ENCODE measurements at places on chromosomes 13 and 19.
A peak's percentile ranks its signal among the peaks of the same experiment; 100 is the strongest.

- peak; percentile 50 for DNase-seq
Measured at GRCh38 chr19:34269968-34270621, 15.7 kb downstream of the GARRE1 start.

DNA sequence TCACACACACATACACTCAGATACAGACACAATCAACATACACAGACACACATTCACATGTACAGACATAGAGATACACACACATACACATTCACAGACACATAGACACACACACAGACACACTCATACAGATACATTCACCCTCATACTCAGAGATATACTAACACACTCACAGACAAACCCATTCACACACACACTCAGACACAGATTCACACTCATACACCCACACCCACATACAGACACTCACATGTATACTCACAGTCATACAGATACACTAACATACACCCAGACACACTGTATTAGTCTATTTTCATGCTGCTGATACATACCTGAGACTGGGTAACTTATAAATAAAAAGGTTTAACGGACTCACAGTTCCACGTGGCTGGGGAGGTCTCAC is 30.8 kb downstream of the GJA3 start:
- DNase-seq, result no peak

DNA sequence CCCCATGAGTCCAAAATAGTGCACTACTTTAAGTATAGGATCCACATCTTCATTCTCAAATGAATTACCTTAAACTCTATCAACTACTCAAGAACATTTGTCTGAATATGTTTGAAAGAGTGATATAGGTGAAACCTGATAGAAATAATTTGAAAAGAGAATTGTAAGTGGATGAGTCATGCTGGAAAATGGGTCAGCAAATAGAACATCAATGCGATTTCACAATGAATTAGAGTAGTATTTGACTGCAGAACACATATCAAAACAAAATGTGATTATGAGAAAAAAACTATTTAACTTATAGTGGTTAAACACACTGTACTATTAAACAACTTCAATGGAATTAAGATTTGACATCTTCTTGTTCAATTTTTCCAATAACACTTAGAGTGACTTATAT is 300.6 kb upstream of the KLHL1 start:
- no peak for DNase-seq

- DNase-seq, result no peak
Measured at GRCh38 chr13:73998631-73999030, 135.6 kb downstream of the KLF12 start.

GRCh38 chr13:60331249-60332012 is 65.6 kb upstream of the TDRD3 start:
- DNase-seq, result no peak

DNA sequence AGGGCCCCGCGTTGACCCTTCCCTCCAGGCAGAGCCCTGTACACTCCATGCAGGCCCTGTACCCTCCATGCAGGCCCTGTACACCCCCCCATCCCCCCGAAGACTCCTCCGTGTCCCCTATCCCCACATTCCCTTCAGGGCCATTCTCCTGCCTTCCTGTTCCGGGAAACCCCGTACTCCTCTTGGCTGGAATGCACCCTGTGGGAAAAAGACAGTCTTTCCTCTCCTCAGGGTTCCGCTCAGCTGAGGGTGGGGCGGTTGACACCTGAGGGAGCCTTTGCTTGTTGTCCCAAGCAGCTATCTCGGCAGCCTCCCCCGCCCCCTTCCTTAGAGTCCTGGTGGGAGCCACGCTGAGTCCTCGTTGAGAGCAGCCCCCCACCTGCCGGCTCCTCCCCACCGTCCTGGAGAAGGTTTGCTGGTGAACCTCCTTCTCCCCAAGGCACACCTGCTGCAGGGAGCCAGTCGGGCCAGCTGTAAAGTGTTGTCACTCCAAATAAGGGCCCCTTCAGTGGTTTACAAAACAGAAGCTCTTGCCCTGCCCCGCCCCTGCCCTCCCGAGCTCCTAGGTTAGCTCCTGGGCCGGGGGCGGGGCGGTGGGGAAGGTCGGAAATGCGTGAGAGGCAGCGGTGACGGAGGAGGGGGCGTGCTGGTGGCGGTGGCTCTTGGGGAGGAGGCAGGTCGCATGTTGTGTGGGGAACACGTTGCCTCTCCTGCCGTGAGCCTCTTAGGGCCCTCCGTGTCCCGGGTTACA is 1.5 kb downstream of the GNA11 start:
- DNase-seq, result peak; percentile 69

GRCh38 chr13:72823081-72823480 is 41.1 kb downstream of the PIBF1 start:
- DNase-seq, result no peak

- no peak for DNase-seq
Measured at GRCh38 chr19:20444202-20444885, 121.2 kb downstream of the ZNF737 start.

GRCh38 chr13:105984236-105984635 is 551.2 kb downstream of the EFNB2 start:
- no peak for DNase-seq

- no peak for DNase-seq
Measured at GRCh38 chr19:46383171-46383815, 30.1 kb downstream of the CCDC8 start.

- no peak for DNase-seq
Measured at GRCh38 chr13:27810461-27810860, 18.2 kb downstream of the GSX1 start.

DNA sequence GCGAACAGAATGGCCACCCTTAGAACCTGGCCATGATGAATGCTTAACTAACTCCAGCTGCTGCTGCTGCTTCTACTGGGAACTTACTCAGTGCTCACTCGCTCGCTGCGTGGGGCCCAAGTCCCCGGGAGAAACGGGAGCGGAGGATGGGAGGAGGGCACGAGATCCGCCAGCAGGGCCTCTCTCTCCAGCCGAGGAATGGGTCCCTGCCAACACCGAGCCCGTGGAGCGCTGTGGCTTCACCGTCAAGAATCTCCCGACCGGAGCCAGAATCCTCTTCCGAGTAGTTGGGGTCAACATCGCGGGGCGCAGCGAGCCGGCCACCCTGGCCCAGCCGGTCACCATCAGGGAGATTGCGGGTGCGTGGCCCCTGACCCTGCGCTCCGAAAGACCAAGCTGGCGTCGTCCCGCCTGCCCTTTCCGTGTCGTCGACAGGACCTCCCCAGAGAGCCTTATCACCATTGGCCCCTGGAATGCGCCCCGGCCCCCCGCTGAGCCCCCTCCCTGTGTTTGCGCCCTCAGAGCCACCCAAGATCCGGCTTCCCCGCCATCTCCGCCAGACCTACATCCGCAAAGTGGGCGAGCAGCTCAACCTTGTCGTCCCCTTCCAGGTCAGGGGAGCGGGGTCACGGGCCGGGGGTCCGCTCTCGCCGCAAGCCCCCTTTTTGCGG is 17.8 kb upstream of the EMC10 start:
- DNase-seq, result no peak

- no peak for DNase-seq
Measured at GRCh38 chr13:28528848-28529247, 33.9 kb upstream of the FLT1 start.

- DNase-seq, result no peak
Measured at GRCh38 chr19:6572217-6572616, 18.7 kb downstream of the CD70 start.

DNA sequence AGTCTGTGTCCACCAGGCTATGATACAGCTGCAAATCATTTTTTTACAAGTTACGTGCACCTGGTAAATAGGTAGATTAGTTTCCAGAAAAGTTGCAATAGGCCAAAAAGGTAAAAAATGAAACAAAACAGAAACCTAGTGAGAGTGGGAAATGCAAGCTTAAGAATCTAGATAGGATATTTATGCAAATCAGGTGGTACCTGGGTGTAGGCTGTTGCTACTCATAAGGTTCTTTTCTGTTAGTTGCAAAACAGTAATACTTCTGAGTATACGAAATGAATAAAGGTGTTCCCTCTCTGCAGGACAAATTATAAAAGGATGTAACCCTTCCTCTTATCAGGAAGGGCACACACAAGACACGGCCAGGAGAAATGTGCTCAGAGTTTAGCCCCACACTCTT is 97.9 kb downstream of the UGGT2 start:
- no peak for DNase-seq

DNA sequence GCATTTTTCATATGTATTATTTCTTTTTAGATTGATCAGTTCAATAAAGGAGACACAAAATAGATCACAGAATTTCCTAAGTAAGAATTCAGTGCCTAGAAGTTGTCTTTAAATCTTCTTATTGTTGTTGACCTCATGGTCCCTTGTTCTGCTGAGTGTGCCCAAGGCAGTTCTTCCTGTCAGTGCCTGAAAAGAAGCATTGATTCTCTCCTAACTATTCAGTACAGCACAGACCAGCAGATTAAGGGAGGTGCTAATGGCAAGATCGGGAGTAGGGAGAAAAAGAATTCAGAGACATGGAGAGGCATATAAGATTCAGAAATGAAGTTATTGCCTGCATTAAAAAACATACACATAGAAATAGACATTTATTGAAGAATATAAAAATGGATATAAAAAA is 180.5 kb upstream of the PCDH9 start:
- DNase-seq, result no peak

DNA sequence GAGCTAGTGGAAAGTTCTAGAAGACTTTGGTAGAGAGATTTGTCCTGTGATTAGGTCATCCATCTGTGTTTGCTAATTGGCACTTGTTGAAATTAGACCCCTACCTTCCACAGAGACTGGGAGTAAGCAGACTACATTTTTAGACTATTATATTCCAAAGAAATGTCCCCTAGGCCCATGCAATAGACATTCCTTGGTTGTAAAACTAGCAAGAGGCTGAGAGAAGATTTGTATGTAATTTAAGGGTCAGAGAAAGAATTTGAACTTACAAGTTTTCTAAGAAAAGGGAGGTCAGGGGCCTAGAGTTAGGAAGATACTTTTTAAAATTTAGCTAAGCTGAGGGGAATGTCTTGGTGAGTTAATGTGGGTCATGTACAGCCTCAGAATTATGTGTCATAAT is 470.7 kb upstream of the SLITRK1 start:
- DNase-seq, result no peak

DNA sequence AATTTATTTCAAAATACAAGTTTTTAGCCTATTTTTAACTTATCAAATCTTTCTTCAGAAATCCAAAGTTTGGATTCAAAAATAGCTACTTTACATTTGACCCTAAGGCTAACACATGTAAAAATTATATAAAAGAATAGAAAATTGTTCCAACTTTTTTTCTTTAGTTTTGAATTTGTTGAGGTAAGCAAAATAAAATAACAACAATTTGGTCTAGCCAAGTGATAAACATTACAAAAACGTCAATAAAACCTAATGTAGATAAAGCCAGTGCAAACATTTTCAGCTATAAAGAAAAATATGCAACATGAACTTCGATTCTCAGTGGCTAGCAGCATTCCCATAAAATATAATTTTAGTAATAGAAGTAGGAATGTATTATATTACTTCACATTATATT is 400.3 kb downstream of the PCDH9 start:
- DNase-seq, result no peak

- no peak for DNase-seq
Measured at GRCh38 chr19:8664671-8665057, 33.9 kb downstream of the ACTL9 start.

DNA sequence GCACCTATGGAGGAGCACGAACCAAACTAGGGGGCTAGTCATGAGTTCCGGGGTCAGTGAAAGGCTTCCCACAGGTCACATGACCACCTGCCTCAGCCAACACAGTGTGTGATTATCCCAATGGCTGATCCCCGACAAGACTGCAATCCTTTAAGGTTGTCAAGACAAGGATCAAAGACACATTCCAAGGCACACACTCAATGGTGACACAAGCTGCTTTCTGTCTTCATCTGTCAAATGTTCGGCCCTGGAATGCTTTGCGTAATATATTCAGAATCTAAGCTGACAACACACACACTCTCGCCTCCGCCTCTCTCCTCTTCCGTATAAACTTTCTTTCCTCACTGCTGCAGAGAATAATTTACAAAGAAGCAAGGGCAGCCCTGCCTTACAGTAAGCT is 11.7 kb downstream of the RANBP3 start:
- no peak for DNase-seq

DNA sequence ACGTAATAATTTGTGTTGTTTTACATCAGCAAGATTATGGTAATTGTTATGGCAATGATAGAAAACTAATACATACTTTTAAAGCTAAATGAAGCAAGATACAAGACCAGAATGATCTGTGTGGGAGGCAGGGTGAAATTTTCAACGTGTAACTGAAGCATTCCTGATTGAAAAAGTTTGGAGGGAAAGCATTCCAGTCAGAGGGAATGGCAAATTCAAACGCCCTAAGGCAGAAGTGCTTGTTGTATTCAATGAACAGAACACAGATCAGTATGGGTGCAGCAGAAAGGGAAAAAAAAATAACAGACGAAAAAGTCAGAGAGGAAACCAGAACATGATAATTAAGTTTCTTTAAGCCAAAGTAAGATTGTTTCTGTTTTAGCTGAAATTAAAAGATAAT is 928.5 kb upstream of the SLITRK1 start:
- no peak for DNase-seq

DNA sequence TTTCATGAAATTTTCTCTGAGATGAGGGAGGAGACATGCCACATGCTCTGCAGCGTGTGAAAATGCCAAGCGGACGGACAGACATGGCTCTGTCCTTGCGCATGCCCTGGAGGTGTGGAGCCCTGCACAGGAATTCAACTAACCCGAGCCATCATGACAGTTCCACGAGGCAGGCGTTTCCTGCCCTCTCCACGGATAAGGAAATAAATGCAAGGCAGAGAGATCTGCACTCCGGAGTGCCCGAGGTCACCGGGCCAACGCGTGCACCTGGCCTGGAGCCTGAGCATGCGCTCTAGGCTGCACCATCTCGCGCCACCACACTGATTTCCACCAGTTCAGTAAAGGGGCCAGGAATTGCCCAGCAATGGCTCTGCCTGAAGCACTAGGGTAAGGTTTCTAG is 298.2 kb downstream of the MYO16 start:
- no peak for DNase-seq

DNA sequence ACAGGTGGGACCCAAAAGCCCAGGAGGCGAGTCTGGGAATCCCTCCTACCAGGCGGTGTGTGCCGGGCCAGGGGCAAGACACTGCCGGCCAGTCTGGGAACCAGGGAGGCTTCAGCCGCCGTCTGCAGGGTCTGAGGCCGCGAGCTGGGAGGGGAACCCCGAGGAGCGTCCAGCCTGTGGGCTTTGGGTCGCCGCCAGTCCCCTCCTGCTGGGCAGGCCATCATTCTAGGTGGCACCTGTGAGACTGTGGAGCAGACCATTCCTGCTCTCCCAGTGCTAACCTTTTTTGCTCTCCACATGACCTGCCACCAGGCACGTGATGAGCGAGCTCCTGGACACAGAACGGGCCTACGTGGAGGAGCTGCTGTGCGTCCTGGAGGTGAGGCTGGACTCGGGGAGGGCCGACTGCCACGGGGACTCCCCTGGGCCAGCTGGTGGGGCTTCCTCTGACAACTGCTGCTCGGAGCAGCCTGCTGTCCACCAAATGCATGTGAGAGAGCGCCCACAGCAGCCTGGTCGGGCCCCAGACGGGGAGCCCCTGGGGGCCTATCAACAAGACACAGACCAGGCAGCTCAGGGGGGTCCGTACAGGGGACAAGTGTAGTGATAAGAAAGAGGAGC is 24.6 kb upstream of the F7 start:
- no peak for DNase-seq

All from effector CD8-positive, alpha-beta T cell (primary cell).